ENCODE measurements at places on chromosomes 6 and 20.

GRCh38 chr20:14336686-14337085 lies 726 bp downstream of the FLRT3 start:
- DNase-seq = no peak

DNA sequence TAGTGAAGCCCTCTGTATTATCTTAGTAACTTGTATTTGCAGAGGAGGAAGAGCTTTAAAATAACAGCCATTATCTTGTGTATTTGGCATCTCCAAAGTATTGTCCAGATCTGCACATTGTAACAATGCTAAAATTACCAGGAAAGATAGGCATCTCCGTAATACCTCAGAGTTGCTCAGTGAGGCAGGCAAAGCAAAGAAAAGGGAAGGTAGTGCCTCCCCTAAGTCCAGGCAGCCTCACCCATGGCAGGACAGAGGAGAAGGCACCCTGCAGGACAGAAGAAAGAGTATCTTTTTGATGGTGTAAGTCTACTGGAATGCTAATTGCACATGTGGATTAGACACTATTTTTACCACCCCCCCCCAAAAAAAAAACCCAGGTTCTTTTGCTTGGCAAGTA lies 13.6 kb upstream of the SSTR4 start:
- no peak for DNase-seq

GRCh38 chr6:42427871-42428270 lies 23.9 kb downstream of the TRERF1 start:
- no peak for DNase-seq

GRCh38 chr20:58198901-58199355 lies 29.5 kb downstream of the ANKRD60 start:
- no peak for DNase-seq

- no peak for DNase-seq
Measured at GRCh38 chr20:8209061-8209460, 77.0 kb downstream of the PLCB1 start.

Measured in stimulated activated CD4-positive, alpha-beta T cell treated with anti-CD3 and anti-CD28 coated beads, Interleukin-15, amount 100 ng/mL, for 48 hours (primary cell).